Ammon's horn (tissue), 1 donor: ENCODE measurements at places on chromosomes 12 and 14.

DNA sequence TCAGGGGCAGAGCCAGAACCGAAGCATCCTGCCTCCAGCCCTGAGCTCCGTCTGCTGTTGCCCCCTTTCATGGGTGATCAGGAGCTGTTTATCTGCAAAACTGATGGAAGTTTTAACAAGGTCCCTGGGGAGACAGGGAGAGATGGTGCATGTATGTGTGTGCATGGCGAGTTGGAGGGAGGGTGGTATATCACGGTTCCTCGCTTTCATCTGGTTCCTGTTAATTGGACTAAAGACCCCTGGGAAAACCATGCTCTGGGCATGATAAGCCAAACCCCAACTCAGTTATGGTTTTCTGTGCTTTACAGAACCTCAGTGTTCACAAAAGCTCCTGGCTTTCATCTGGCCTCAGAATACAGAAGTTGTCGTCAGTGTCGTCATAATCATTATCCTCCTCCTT, 133.6 kb downstream of the KSR2 start:
- no peak for DNase-seq

DNA sequence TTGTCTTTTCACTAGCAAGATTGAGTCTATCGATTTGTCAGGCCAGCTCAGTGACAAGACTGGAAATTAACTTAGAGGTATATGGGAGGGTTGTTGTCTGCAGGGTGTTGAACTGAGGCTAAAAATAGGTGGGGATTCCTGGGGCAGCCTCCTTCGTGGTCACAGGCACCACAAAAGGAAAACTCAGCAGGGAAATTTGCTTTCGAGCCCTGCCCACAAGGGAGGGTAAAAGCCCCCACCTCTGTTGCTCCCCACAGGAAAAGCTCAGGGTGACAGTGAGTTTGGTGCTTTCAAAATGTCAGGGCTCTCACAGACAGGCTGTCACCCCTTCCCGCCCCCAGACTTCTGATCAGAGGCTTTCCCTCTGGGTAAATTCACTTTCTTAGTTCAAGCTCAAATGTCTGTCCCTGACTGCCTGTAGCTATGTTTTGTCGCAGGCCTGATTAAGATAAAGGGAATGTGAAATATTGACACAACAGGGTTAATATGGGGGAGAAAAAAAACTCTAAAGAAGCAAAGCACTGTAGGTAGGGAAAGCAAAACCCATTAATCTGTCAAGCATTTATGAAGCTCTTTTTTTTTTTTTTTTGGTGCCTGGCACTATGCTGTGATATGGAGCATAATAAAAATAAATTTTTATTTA, 11.7 kb upstream of the NFKBIA start:
- no peak for DNase-seq

DNA sequence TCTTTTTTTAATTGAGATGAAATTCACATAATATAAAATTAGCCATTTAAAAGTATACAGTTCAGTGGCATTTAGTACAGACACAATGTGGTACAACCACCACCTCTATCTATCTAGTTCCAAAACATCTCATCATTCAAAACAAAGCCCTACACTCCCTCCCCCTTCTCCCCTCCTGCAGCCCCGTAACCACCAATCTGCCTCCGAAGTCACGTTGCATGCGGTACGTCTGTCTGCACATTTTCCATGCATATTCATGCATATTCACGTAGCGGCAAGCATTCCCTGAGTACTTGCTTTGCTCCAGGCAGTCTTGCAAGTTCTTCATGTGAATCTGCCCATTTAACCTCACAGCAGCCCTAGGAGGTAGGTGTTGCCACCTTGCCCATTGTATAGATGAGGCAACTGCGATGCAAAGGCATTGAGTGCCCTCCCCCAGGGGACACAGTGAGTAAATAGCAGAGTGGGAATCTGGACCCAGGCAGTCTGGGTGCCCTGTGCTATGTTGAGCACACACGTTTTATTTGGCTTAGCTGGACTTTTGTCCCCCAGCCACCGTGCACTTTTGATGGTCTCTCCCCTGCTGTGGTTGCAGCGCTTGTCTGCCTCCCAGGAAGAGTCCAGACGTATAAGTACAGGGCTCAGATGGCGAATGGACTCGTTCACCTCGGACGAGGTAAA, 43.4 kb downstream of the RIN3 start:
- no peak for DNase-seq

DNA sequence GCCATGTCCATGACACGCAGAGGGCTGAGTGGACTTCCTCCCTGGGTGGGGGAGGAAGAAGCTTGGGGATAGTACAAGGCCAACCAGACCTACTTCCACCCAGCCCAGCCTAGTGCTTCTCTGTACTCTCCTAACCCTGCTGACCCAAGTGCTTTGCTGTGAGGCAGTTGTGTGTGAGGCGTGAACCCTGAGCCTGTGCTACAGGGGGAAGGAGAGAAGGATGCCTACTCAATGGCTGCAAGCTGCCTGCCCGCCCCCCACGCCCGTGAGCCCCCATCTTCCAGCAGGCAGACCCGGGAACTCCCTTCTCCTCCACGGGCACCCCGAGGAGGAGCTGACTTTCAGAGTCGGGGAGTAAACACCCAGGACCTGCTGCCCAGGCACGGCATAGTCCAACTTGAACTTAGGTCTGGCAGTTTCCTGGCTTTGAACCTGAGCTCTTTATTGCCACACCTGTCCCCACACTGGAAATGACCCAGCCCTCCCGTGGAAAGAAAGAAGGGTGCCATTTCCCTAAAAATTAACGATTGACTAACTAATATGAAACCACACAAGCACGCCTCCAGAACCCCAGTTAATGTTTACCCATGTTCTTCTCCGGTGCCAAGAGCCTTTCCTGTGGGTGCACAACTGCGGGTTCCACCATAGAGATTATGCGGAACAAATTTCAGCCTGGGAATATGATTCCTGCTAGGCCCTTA, 10.8 kb downstream of the ALDH2 start:
- peak; percentile 78 for DNase-seq

- DNase-seq: no peak
Observed at GRCh38 chr12:9757433-9758025, 3.2 kb downstream of the CD69 start.

DNA sequence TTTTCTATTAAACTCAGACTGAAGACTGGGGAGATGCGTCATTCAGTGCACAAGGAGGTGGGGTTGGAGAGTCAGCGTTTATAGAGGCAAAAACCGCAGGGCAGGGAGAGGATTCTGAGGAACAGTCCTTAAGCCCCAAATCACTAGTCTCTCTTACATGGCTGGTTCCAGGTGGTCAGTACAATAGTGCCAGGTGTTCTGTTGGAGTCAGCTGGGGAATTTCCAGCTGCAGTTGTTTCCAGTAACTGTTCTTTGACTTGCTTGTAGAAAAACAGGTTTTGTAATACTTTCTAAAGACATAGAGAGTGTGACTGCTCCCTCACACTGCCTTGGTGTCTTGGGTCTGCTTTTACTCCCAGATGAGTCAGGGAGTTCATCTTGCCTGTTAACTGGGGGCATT, 192.2 kb downstream of the TMTC3 start:
- no peak for DNase-seq

DNA sequence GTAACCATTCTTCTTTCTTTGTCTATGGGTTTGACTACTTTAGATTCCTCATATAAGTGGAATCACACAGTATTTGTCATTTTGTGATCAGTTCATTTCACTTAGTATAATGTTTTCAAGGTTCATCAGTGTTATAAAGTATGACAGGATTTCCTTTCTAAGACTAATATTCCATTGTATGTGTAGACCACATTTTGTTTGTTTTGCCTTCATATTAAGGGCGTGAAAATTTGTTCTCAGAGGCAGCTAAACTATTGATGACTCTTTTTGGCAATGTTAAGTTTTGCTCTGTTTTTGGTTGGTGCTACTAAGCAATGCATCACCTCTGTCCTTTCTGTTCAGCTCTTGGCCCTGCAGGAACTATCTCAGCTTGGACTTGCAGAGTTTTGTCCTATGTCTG, 1.7 kb upstream of the KLRG1 start:
- DNase-seq: no peak

- DNase-seq: no peak
Observed at GRCh38 chr14:95204705-95205104, 47.4 kb upstream of the DICER1 start.

DNA sequence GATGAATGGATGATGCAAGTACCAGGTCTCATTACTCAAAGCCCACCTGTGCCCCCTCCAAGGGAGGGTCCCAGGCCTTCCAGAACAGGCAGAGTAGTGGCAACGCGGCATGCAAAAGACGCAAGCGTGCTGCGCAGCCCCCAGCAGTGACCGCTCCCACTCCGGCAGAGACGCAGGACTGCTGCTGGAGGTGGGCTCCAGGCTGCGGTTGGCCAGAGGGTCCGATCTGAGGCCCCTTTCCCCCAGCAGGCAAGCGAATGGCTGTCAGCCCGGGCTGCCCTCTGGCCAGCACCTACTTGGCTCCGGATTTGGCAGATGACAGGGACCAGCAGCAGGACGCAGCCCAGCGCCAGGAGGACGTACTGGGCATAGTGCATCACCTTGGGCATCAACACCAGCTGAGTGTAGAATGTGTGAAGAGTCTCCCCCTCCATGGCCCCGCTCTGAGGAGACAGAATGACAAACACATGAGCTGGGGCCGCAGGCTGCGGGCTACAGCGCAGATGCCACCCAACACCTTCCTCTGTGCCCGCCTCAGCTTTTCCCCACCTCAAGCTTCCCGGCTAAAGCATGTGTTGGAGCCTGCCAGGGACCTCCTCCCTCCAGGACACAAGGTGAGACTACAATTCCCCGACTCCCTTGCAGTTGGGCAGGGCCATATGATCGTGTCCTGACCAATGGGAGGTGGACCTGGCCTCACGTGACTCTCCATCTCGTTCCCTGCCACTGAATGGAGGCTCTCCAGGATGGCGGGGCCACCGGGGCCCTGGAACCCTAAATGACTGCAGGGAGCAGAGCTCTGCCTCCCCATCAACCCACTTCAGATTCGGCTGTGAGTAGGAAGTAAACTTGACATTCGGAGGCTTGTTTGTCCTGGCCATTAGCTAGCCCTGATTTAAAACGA, 77.4 kb downstream of the SCARB1 start:
- DNase-seq: peak; percentile 91

- peak; percentile 72 for DNase-seq
Observed at GRCh38 chr12:124556896-124557501, 10.4 kb downstream of the NCOR2 start.

GRCh38 chr12:127861406-127861805, 405.6 kb upstream of the TMEM132C start:
- DNase-seq: no peak

DNA sequence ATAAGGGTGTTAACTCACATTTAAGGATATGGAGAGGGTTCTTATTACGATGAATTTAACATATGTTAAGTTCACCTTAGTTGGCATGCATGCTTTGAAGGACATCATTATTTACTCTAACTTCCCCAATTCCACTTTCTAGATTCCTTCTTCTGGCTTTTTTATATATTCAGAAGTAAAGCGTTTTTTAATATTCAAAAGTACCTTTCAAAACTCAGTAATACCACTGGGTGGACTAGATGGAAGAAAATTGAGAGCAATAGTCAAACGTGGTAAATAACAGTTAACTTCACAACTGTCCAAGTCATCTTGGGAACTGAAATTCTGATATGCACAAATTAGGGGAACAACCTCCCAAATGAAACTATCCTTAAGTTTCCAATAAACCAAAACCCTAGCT, 9.1 kb downstream of the SINHCAF start:
- no peak for DNase-seq

DNA sequence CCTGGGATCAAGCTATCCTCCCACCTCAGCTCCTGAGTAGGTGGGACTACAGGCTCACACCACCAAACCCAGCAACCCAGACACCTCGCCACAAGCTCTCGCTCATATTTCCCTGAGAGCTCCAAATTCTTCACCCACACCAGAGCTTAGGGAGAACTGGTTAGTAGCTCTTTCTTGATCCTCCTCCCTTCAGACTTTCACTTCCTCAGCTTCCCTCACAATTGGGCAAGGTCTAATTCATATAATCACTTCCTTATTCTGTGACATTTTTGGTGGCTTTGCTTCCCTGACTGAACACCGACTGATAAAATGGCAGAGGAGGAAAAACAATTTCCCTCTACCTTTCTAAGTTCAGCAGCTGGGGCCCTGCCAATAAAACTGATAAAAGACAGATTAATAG, 88.5 kb downstream of the GXYLT1 start:
- peak; percentile 49 for DNase-seq

DNA sequence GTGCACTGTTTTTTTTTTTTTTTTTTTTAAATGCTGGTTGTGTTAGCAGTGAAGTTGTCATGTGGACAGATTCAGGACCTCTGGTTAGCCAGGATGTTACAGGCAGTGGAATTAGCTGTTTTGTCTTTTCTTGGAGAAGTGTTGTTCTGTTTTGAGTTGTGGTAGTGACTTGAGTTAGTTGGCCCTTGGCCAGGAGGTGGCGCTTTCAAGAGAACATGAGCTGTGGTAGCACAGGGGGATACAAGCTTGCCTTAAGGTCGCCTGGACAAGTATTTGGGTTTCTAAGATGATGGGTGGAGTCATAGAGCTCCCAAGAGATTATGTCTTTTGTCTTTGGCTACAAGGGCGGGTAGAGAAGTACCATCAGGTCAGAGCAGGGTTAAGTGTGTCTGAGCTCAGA, 33.3 kb upstream of the CCDC198 start:
- DNase-seq: no peak

DNA sequence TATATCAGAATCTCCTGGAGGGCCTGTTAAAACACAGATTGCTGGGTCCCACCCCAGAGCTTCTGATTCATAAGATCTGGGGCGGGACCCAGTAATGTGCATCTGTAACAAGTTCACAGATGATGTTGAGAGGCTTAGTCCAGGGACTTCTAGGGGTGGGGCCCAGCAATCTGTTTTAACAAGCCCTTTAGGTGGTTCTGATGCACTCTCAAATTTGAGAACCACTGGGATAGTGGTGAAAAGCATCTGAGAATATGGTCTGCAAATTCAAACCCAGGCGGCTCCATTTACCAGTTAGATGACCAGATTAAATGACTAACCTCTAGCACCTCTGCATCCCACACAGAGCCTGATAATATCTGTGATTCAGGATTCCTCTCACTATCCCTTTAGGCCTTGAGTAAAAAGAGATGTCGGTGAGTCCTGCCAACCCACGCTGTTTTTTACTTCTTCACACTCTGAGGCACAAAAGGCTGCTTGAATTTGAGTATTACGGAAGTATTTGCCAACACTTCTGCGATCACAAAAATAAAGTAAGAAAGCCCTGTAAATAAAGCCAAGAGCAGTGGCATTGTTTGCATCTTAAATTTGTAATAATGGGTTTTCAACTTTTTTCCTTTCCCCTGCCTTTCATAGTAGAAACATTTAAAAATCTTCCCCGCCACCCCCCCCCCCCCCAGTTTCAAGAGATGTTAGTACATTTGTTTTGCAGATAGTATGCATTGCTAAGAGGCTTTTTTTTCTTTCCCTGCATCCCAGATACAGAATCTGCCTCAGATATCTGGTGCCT, 1.8 kb upstream of the FRS2 start:
- no peak for DNase-seq

DNA sequence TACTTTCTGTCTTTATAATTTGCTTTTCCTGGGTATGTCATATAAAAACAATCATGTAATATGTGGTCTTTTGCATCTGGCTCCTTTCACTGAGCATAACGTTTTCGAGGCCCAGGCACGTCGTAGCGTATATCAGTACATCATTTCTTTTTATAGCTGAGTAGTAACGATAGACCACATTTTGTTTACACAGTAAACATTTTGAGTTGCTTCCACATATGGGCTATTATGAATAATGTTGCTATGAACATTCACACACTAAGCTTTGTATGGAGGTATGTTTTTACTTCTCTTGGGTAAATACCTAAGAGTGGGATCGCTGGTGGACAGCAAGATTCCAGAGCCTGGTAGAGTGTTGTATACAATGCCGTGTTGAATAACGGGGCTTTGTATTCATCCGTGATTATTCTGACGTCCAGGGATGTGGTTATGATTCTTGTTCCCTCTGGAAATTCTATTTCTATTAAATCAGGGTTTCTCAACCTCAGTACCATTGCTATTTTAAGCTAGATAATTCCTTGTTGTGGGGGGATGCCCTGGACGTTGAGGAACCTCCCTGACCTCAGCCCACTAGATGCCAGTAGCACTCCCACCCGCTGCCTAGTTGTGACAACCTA, 38.9 kb upstream of the CIT start:
- DNase-seq: no peak
